Spleen (tissue), 13 donors: ENCODE measurements at places on chromosomes 11 and 22. TPM values are rescaled to one million over a fixed set of nuclear protein-coding genes. Genes with fewer than 3 reads are reported as not detected.

- H3K4me1 ChIP-seq, result peaks cover 11% of the 10 kb centered on the region
- no peaks in the 10 kb centered on the region for H3K36me3 ChIP-seq
- H3K27ac ChIP-seq, result no peak overlapping the region
- no peaks in the 10 kb centered on the region for H3K27me3 ChIP-seq
- H3K4me3 ChIP-seq, result no peak overlapping the region
- peak; percentile 88 for DNase-seq
Measured at GRCh38 chr22:42169055-42169469, 38.5 kb upstream of the CYP2D6 start.

DNA sequence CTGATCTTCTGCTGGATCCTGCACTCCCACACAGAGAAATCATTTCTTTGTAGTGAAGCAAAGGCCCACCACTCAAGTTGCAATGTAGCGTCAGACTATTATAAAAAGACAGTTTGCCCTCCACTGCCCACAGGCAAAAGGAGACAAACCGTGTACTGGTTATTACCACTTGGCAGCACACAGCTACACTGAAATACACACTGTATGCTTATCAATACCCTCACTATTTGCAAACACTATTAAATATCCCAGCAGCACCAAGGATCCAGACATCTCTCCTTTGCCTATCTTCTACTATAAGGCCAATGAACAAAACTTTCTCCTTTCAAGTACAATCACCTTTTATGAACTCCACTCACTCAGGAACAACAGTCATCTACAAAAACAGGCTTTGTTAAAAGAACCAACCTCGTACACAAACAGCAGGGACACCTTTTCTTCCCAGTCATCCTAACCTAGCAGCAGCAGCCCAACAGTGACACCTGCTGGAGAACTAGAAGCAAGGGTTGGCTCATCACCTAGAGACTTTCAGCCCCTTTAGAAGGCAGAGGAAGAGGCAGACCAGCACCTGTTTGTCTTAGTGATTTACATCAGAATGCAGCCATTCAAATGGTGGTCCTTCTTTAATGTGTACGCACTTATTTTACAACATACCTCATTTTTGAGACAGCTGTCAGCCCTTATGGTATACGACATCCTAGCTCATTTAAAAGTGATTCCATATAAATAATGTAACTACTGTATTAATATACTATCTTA is 56.1 kb downstream of the AMBRA1 start:
- H3K36me3 ChIP-seq, result peaks cover 3% of the 10 kb centered on the region
- no peak overlapping the region for H3K4me3 ChIP-seq
- peaks cover 16% of the 10 kb centered on the region for H3K4me1 ChIP-seq
- DNase-seq, result no peak
- no peak overlapping the region for H3K27ac ChIP-seq
- no peaks in the 10 kb centered on the region for H3K27me3 ChIP-seq

The MOV10L1 gene
- 0.37 TPM for total RNA-seq

- DNase-seq, result no peak
- peaks cover 15% of the 10 kb centered on the region for H3K27me3 ChIP-seq
- no peaks in the 10 kb centered on the region for H3K36me3 ChIP-seq
- H3K4me1 ChIP-seq, result peaks cover 16% of the 10 kb centered on the region
- H3K4me3 ChIP-seq, result no peak overlapping the region
Measured at GRCh38 chr11:67079065-67079705, 22.5 kb downstream of the RHOD start.

DNA sequence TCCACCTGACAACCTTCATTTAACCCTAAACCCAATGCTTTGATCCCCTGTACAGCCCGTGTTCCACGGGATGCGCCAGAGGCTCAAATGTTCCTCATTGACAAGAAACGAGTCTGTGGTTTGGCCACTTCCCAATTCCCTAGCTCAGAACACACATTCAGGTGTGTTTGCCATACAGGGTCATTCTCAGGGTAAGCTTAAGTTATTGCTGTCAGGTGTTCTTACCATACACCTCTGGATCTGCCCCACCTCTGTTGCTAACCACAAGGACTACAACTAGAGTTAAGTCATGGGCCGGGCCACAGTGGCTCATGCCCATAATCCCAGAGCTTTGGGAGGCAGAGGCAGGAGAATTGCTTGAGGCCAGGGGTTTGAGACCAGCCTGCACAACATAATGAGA is 45.6 kb upstream of the POLD3 start:
- DNase-seq, result no peak
- H3K27me3 ChIP-seq, result no peaks in the 10 kb centered on the region
- H3K4me3 ChIP-seq, result no peak overlapping the region
- no peaks in the 10 kb centered on the region for H3K36me3 ChIP-seq
- no peak overlapping the region for H3K27ac ChIP-seq

The PRRG4 gene
- total RNA-seq, result 4.3 TPM

The MFRP gene
- not detected for total RNA-seq

GRCh38 chr11:109993786-109994185 is 99.4 kb upstream of the ZC3H12C start:
- no peaks in the 10 kb centered on the region for H3K36me3 ChIP-seq
- H3K27me3 ChIP-seq, result no peaks in the 10 kb centered on the region
- H3K4me1 ChIP-seq, result no peaks in the 10 kb centered on the region
- no peak for DNase-seq

DNA sequence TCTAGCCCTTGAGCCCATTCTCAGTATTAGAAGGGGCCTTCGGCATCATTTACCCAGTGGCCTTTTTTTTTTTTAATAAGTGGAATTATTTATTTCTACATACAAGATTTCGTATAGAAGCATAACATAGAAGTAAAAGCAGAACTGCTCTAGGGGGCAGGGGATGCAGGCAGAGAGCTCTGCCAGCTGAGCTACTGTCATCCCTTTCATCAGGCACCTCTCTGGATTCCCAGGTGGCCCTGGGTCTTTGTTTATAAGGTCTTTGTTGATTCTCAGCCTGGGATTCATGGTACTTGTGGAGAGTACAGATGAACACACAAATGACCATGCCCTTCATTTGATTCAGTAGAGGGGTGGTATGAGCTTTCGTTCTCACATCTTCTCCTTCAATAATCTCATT is 66.4 kb downstream of the GAB2 start:
- H3K27me3 ChIP-seq, result no peaks in the 10 kb centered on the region
- peak overlapping the region; percentile 77 for H3K27ac ChIP-seq
- no peak overlapping the region for H3K4me3 ChIP-seq
- no peaks in the 10 kb centered on the region for H3K36me3 ChIP-seq

DNA sequence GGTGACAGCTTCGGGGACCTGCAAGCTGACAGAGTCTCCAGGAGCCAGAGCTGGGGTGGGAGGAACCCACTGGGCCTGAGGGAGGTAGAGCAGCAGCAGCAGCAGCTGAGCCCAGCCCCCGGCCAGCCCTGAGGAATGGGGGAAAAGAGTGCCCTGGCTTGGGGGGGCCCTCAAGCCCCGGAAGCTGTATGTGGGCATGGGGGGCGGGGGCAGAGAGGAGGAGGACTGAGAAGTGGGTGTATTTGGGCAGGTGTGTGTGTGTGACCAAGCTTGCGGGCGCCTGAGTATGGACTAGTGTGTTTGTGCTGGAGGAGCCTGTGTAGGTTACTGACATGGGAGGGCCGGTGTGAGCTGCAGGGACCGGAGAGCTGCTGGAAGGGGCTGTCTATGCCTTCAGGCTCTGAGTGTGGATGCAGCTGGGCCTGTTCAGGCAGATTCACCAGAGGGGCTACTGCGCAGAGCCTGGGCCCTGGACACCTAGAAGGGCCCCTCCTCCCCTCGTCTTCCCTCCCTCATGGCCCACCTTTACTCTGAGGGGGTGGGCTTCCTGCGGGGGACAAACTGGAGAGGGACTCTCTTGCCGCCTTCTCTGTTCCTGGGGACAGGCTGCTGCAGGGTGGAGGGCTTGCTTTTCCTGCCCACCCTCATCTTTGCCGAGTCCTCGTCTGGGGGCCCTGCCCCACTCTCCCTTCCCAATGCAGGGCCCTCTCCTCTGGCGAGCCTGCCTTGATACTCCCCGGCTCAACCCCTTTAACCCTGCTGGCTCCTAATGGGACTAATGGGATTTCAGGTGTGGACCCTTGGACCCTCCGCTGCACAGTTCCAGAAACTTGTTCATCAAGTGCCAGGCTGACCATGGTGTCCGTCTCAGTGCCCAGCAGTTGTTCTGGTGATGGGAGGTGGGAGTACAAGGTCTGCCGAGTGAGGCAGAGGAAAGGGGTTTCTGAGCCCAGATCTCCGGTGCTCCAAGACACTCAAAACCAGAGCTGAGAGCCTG is 28.2 kb downstream of the ST3GAL4 start:
- H3K4me3 ChIP-seq, result no peak overlapping the region
- peak; percentile 72 for DNase-seq
- no peaks in the 10 kb centered on the region for H3K36me3 ChIP-seq
- no peaks in the 10 kb centered on the region for H3K27me3 ChIP-seq
- peaks cover 10% of the 10 kb centered on the region for H3K4me1 ChIP-seq

DNA sequence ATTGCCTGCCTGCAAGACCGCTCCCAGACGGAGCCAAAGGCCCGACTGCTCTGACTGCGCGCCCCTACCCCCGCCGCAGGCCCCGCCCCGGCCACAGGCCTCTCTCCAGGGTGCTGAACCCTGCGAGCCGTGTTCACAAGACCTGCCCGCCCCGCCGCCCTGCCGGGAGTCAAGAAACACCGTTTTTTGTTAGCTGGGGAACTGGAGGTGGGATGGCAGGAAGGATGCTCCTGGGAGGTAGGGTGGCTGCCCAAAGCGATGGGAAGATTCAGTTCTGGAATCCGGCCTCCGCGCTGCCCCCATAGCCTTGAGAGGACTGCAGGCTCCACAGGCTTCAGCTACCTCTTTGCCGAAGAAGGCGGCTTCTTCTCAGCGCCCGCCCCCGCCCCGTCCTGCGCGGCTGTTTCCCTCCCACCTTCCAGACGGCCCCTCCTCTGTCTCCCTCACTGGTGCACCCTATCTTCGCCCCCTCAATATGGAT is 2.7 kb upstream of the PDE2A start:
- peak; percentile 89 for DNase-seq
- no peak overlapping the region for H3K4me3 ChIP-seq
- H3K27me3 ChIP-seq, result no peaks in the 10 kb centered on the region

GRCh38 chr11:20854215-20854955 is 185.0 kb downstream of the NELL1 start:
- H3K27me3 ChIP-seq, result no peaks in the 10 kb centered on the region
- no peak overlapping the region for H3K27ac ChIP-seq
- no peak overlapping the region for H3K4me3 ChIP-seq

DNA sequence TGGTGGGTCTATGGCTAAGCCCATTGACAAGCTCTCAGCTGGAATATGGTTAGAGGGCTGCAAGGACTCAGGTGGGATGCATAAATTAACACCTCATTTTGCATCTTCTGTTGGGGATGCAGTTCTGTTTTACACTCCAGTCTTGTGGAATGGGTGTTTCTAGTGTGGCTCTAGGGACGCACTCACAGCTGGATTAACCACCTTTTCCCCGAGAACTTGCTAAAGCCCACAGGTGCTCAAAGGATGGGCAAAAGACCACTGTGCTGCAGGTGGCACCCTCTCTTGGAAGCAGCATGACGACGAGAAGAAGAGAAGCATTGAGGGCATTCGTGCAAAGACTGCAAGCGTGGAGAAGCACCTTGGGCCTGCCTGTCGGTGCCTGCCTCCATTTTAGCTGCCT is 6.9 kb downstream of the BARX2 start:
- H3K4me1 ChIP-seq, result no peaks in the 10 kb centered on the region
- no peak for DNase-seq
- H3K4me3 ChIP-seq, result no peak overlapping the region
- H3K36me3 ChIP-seq, result no peaks in the 10 kb centered on the region
- H3K27me3 ChIP-seq, result peaks cover 70% of the 10 kb centered on the region
